ENCODE measurements at places on chromosomes 3 and 15.

DNA sequence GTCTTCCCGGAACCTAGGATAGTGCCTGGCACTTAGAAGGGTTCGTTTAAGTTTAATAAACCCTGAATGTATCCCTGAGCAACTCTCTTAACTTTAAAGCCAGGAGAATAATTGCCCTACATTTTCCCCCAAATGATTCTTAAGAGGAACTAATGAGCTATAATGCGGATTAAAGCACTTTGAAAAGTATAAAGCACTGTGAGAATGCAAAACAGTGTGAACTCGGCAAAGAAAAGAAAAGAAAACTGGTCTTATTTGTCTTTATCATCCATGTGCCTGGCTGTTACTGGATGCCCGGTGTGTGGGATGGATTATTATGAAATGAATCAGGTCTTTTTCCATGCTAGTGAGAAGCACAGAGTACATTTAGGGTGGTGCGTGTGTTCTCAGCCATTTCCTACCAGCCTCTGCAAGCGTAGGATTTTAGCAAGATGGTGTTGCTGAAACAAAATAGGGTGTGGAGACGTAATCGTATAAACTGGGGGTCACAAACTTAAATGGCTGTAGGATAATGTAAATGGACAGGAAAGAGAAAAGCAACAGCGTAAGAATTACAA, 983 bp downstream of the KBTBD12 start:
- DNase-seq, result no peak

- no peak for DNase-seq
Observed at GRCh38 chr3:68751888-68752287, 180.5 kb downstream of the TAFA4 start.

GRCh38 chr3:99407257-99407656, 231.1 kb upstream of the COL8A1 start:
- DNase-seq, result no peak

DNA sequence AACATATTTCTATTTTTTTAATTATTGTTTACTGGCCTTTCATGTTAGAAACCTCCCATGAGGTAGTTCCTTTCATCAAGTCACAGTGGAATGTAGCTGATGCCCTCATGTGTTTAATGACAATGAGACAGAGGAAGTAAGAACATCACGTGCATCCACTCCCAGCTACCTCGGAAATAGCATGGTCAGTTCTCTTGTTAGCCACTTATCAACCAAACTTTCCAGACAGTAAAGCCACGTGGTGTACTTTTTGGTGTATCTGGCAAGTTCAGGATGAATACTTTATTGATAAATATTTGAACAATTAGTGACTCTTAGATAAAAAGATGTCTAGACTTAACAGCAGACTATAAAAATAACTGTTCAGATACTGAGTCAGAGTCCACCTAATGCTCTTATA, 781.7 kb downstream of the MECOM start:
- DNase-seq, result no peak

DNA sequence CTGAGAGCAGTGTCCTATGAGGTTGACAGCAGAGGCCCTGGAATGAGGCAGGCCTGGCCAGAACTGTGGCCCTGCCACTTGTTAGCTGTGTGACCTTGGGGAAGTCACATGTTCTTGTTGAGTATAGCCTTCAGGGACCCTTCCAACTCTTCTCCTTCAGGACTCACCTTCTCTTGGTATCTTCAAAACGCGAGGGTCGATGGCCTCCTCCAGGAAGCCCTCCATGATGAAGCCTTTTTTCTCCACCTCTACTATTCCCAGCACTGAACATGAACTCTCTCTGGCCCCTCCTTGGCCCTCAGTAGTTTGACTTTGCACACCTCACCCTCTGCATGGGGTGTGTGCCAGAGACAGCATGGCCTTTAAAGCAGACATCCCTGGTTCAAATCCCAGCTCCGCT, 195.1 kb upstream of the LINGO1 start:
- DNase-seq, result no peak

DNA sequence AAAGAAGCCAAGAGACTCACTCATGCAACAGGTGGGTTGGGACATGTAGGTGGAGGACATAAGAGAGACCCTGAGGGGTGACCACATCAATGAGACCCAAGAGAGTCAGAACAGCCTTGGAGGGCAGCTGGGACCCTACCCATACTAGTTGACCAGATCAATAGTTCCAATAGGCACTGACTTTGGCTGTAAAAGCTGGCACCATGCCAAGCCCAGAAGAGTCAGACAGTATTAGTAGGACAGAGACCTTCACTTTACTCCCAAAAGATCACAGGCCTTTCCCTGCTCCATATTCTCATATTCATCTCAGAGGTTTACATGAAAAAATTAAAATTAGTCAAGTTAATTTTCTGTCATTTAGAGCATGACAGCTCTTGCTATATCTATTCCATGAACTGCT, 20.9 kb upstream of the GABRR3 start:
- no peak for DNase-seq

- DNase-seq, result no peak
Observed at GRCh38 chr3:162295323-162295983, 798.8 kb downstream of the OTOL1 start.

DNA sequence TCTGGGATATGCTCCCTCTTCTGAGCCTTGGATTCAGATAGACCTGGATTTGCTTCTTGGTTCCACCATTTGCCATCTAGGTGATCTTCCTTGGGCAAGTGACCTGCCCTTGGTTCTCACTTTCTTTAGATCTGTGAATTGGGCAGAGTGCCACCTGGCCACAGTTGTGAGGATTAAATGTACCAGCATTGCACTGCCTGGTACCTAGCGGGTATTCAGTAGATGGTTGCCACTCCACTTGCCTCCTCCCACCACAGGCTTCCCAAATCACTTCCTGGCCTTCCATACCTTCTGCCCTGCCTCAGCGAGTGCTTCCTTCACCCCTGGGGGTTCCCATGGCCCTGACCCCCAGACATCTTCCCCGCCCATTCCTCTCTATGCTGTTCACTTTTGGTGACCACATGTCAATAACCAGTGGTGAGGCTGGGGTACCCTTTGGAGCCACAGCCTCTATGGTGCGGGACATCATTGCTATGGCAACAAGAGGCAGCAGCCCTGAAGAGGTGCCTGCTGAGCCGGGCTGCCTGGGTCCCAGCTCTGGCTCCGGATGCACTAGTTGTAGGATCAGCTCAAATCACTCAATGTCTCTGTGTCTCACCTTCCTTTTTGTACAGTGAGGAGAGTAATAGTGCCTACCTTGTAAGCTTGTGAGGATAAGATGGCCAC, 40.5 kb downstream of the CMTM7 start:
- no peak for DNase-seq

GRCh38 chr3:190554197-190554596, 40.3 kb downstream of the IL1RAP start:
- no peak for DNase-seq

DNA sequence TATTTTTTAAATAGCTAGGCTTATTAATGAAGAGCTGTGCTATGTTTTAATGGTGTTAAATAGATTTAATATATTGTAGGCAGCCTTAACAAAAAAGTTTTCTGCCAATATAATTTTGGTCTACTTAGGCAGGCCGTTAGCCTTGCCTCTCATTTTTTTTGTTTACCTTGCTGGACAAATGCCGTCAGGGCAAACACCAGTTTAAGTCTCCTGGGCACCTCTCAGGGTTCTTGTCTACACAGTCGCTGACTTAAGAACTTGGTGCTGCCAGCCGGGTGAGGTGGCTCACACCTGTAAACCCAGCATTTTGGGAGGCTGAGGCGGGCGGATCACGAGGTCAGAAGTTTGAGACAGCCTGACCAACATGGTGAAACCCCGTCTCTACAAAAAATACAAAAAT, 153.3 kb downstream of the ULK4 start:
- DNase-seq, result no peak

GRCh38 chr15:27459836-27460235, 488.9 kb downstream of the GABRG3 start:
- no peak for DNase-seq

GRCh38 chr15:99762288-99762687, 29.1 kb upstream of the LYSMD4 start:
- DNase-seq, result no peak

DNA sequence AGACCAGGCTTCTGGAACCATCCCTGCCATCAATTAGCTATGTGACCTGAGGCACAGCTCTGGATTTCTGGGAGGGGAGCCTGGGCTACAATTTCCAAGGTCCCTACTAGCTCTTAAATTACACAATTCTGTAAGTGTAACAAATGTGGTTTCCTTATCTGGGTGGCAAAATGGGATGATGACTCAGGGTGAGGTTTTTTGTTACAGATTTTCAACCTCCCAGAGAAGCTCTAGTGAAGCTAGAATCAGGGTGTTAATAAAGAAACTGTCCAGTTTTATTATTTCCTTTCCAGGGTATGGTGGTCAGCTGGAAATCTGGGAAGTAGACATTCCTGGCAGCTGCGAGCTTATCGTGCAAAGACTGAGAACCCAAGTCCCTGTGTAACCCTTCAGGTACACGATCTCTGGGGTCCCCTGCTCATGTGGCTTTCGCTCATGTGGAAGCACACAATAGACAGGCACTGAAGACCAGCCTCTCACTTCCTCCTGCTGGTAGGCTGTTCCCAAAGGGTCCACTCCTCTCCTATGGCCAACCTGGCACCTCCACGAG, 7.3 kb downstream of the RAB27A start:
- peak; percentile 22 for DNase-seq

GRCh38 chr15:90872486-90873184, 4.2 kb downstream of the FURIN start:
- peak; percentile 83 for DNase-seq

GRCh38 chr3:98900265-98901118, 1.0 kb downstream of the DCBLD2 start:
- peak; percentile 27 for DNase-seq

- no peak for DNase-seq
Observed at GRCh38 chr3:104908761-104909160, 457.9 kb upstream of the ALCAM start.

GRCh38 chr3:41682996-41683395, 278.9 kb downstream of the ULK4 start:
- DNase-seq, result no peak

GRCh38 chr15:50260969-50261496, 4.5 kb downstream of the HDC start:
- no peak for DNase-seq

DNA sequence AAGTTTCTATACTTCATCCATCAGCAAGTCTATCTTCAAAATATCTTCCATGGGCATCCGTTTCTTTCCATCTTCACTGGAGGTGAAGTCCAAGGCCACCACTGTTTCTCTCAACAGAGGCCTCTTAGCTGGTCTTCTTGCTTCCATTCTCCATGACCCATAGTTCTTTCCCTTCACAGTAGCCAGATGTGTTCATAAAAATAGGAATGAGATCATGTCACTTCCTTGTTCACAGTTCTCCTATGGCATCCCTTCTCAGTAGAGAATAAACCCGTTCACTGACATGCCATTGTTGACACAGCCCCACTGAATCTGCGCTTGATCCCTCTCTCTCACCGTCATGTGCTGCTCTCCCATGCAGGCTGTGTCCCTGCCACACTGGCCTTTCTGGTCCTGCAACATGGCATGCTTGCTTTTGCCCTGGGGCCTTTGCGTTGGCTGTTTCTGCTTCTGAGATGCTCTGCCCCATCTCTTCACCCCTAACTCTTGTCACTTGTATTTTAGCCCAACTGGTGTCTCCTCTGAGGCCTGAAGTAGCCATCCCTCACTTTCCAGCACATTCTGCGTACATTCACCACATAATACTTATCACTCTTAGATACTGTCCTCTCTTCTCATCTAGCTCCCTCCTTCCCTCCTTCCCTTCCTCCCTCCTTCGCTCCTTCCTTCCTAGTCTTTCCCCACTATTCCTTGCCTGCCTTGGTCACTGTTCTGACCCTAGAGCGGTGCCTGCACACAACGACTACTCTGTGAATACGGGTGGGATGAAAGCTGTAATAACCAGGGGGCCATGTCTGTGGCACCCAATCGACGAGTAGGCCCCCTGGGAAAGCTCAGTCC, 42.0 kb downstream of the STARD5 start:
- no peak for DNase-seq

DNA sequence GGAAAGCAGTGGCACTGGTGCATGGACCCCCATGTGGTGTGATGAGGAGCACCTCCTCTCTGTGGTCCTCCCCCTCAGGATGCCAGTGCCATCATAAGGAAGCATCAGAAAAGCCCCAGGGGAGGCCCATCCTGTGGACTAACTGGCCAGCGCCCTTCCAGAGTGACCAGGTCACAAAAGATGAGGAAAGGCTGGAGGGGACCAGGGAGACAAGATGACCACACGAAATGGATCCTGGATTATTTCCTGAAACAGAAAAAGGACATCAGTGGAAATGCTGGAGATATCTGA, 56.4 kb downstream of the TPRA1 start:
- no peak for DNase-seq

DNA sequence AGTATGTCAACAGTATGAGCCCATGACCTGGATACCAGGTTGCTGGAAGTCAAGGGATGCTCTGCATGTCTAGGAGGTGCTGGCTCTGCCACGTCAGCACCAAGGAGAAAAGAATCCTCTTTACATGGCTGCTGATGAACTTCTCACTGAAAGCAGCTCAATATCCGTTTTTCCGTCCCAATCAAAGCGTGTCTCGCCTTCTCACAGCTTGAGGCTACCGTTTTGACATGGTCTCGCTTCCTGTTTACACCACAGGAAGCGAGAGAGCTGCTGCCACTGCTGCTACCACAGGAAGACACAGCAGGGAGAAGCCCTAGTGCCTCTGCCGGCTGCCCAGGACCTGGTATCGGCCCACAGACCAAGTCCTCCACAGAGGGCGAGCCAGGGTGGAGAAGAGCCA, 27.3 kb downstream of the STARD5 start:
- DNase-seq, result peak; percentile 86

- DNase-seq, result no peak
Observed at GRCh38 chr3:89925976-89926375, 818.6 kb downstream of the EPHA3 start.

DNA sequence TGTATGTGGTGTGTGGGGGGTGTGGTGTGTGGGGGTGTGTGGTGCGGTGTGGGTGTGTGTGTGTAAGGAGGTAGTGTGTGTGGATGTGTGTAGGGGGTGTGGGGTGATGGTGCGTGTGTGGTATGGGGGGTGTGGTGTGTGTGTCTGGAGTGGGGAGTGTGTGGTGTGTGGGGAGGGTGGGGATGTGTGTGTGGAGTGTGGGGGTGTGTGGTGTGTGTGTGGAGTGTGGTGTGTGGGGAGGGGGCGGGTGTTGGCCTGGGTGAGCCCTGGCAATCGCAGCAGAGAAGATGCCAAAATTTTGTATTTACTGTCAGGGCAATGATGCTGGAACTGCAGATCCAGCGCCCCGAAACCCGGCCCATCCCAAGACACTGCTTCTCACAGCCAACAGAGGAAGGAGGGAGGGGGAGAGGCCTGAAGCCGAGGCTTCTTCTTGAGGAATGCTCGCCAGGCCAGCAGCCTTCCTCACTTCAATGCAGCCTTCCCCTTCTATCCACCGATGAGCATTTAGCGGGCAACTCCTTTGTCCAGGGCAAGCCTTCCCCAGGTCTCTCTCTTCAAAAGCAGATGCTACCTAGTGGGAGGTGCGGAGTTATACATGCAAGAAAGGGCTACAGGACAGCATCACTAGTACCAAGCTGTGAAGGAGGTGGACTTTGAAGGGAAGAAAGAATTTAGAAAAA, 11.9 kb upstream of the SRP14 start:
- DNase-seq, result no peak

DNA sequence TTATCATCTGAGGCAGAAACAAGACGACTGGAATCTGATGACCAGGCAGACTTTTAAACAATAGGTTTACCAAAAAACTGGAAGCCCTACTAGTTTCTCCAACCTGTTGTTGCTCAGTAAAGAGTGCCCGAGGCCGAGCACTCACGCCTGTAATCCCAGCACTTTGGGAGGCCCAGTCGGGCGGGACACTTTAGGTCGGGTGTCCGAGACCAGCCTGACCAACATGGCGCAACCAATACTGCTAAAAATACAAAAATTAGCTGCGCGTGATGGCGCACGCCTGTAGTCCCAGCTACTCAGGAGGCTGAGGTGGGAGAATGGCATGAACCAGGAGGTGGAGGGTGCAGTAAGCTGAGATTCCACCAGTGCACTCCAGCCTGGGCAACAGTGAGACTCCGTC, 1.1 kb upstream of the WDR5B start:
- DNase-seq, result no peak
